ENCODE measurements at places on chromosomes 5 and 9.

GRCh38 chr9:36136894-36137391 lies 410 bp downstream of the GLIPR2 start:
- DNase-seq = no peak

- DNase-seq = no peak
Observed at GRCh38 chr9:87093777-87094176, 146.5 kb upstream of the GAS1 start.

- no peak for DNase-seq
Observed at GRCh38 chr9:78874061-78874460, 577.1 kb downstream of the PSAT1 start.

DNA sequence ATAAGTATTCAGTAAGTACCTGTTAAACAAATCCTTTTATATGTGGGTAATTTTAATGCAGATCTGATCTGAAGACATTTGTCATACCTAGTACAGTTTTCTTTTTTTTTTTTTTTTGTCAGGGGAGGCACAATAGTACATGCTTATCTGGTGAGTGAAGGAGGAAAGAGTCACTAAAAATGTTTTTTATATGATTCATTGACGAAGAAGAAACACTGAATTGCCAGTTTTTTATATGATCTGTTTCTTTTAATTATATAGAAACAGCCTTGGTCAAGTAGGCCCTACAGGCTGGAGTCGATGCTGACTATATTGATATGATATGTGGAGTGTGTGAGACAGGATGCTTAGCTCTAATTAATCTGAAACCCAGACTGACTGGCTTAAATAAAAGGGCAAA lies 315.2 kb downstream of the PSAT1 start:
- no peak for DNase-seq

DNA sequence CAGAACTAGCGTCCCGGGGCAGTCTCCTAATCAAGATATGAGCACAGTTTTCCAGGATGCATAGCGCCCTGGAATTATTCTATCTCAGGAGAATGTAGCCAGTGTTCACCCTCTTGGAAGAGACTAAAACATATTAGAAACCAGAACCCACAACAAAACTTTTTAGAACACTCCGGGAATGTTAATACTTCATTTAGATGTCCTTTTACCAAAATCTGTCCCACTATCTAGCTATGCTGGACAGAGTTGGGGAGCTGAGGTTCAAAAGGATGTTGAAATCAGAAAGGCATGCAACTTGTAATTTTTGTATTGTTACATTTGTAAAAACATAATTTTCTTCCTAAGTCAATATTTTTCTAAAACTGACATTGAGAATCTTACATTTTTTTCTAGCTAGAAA lies 386.5 kb upstream of the RFX3 start:
- DNase-seq = no peak

DNA sequence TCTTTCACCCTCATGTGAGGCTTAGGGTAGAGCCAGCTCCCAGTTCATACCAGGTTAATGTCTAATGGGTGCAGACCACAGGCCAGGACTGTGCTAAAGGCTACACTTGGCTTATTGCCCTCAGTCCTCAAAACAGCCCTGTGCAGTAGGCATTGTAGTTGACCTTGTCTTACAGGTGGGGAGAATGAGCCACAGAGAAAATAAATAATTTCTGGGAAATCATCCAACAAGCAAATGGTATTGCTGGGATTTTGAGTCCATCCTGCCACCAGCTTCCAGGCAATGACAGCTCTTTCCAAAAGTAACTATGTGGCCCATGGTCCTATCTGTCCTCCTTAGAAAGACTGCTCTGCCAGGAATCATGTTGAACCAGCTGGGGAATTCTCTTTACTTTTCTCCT lies 450.0 kb downstream of the GADD45G start:
- no peak for DNase-seq

DNA sequence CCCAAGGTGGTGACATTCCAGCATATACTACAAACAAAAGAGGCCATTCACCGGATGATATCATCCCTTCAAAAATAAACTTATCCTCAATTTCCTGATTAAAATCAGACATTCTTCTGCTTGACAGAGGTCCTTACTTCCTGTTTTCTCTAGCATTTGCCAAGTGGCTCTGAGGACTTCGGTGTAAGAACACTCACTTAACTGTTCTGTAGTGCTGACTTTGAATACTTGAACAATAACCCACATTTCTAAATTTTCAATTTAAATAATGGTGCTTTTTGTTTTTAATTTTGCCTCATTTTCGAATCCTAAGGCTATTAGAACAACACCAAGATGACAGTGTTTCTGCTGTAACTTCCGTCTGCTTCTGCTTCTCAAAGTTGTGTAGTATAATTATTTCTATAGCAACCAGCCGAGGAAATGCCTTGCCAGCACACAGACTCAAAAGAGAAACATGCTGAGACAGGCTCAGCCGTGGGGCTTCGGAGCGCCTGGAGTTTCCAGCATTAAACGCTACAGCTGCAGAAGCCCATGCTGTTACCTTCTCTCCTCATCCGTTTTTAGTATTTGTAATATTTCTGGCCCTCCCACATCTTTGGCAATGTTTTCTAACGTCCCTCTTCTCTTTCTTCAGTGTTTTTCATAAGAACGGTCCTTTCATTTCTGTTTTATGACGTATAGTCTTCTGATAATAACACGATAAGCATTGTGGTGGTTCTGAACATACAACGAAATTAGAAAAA lies 19.5 kb upstream of the ANXA1 start:
- peak; percentile 64 for DNase-seq

- DNase-seq = no peak
Observed at GRCh38 chr5:177389241-177390169, 5.3 kb downstream of the SLC34A1 start.

DNA sequence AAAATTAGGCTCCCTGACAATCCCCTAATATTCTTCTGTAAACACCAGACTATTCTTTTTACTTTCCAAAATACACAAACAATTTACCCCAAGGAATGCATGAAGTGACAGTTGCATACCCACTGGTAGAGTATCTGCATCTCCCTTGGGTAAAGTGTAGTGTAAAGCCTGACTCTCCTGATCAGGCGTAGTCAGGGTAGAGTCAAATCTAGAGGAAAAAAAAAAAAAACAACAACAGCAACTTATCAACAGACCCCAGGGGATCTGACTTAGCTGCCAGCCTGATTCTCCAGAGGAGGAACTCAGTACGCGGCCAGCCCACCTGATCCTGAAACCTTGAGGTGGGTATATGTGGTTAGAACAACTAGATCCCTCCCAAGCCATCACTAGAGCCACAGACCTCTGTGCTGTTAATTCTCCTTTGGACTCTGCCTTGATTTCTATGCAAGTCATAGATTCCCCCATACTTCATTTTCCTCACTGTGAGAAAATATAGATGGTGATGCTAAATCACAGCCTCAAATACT lies 61.0 kb downstream of the ZNF608 start:
- DNase-seq = no peak

GRCh38 chr5:107518616-107519015 lies 152.1 kb downstream of the EFNA5 start:
- no peak for DNase-seq

DNA sequence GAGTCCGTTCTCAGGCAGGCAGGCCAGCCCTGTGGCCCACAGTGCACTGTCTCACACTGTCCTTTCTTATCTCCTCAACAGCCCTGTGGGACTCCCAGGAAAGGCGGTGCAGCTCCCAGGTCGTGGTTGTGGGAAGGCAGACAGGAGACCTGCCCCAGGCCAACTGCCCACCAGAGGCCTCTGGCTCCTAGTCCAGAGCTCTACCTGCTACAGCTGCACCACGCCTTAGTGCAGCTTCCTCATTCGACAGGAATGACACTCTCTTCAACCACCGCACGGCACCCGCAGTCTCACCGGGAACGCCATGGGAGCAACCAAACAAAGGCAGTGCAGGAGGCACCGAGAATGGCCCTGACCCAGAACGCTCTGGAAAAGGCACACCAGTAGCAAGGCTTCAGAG lies 25.3 kb downstream of the CAMSAP1 start:
- DNase-seq = no peak

GRCh38 chr5:135367554-135367953 lies 31.5 kb downstream of the MACROH2A1 start:
- no peak for DNase-seq

- no peak for DNase-seq
Observed at GRCh38 chr9:116267021-116267420, 113.4 kb downstream of the PAPPA start.

- no peak for DNase-seq
Observed at GRCh38 chr9:6428940-6429889, 16.2 kb downstream of the UHRF2 start.

GRCh38 chr9:136644343-136644592 lies 18.4 kb upstream of the EGFL7 start:
- no peak for DNase-seq

DNA sequence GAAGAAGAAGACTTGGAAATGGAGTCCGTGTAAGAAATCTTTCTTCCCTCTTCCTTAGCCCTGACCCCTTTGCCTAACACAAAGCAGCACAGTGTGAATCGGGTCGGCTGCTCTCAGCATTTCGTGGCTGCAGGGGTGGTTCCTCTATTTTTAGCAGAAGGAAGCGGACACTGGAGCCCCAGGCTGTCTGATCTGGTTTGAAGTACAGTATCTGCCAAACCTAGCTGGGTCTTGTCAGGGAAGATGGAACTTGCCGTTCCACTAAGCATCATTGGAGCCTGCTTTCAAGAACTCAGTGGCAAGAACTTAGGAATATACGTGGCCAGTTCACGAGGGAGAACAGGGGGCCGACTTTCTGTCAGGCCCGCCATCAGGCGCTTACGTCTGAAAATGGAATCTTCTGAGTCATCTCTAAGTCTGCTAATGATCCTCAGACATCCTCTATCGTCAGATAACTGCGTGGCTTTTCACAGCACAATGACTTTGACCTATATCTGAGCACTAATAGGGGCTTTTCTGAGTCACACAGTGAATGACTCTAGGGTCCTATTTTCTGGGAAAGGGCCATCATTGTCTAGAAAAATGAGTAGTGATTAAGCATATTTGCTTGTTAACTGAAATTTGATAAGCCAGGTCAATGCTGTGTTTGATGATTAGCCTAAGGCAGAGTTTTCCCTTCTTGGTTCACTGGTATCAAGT lies 43.3 kb upstream of the NCS1 start:
- DNase-seq = peak; percentile 40

- no peak for DNase-seq
Observed at GRCh38 chr9:81581986-81582385, 107.4 kb downstream of the TLE1 start.

DNA sequence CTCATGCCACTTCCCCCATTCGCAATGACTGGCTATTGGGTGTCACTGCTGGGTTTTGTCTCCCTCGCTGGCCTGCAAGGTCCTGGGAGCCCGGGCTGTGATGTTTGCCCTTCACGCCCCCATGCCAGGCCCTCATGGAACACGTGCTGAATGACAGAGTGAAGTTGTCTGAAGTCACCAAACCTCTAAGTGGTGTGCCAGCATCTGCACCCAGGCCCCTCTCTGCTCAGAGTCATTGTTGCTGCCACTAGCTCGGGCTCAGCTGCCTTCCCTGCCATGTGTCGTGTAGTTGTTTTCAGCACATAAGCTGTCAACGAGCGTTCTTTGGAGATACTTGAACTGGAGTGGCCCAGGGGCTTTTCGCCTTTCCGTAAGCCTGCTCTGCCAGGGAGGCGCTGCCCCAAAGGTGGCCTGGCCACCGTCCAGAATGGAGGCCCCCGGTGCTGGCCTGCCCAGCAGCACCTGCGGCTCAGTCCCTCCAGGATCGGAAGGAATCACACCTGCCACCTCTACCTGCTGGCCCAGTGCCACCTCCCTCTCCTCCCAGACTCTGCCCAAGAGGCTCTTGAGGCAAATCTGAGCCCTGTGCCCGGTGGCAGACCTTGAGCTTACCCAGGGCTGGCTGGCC lies 250.1 kb downstream of the PBX3 start:
- peak; percentile 62 for DNase-seq
